ENCODE measurements at places on chromosomes 5 and 9.

DNA sequence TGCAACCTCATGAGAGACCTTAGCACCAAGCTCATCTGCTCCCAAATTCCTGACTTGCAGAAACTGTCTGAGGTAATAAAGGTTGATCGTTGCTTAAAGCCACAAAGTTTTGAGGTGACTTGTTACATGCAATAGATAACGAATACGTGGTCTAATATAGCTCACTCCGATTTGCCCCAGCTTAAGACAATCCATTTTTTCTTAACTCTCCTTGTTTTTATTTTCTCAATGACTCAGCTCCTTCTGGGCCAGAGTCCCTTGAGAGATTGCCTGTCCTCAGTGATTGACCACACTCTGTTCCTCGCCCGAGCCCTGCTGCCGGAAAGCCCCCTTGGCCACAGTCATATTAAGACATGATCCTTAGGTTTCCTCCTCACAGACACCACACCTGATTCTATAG lies 63.7 kb upstream of the FANCC start:
- no peak for DNase-seq

- no peak for DNase-seq
Measured at GRCh38 chr9:114723931-114724330, 41.9 kb upstream of the TEX48 start.

DNA sequence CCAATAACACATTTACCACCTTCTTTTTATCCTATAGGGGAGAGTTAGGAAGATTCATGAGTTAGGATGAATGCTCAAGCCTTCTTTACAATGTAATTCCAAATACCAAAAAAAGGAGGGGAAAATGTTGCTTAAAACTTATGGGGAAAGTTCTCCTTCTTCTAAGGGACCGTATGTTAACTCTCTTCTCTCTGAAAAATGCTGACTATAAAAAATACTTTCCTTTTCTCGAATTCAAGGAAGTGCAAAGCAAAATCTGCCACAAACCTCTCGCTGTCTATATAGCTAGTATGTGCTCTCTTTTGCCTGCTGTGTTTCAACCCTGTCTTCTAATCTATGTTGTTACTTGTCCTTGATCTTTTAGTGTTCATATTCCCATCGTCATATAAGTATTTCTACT lies 768.6 kb upstream of the C9orf72 start:
- DNase-seq = no peak

DNA sequence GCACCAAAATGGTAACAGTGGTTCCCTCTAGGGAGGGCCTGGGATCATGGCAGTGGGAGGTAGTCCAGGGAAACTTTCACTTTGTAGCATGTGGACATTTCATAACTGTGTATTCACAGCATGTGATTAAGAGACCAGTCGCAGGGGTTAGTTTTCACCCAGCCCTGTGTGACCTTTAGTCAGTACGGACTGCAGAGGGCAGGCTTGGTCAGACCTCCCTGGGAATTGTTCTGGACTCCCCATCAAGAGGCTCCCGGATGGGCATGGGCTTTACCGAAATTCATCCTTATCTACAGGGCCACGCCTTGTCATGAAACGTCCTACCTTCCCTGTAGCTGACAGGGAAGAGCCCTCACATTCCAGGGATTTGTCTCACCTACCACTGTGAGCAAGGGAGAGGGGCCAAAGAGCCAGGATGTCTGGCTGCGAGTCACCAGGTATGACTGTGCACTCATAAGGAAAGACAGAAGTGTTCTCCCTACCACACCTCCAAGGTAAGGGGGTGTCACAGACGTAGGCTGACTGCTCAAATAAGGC lies 19.9 kb downstream of the GPX3 start:
- no peak for DNase-seq

DNA sequence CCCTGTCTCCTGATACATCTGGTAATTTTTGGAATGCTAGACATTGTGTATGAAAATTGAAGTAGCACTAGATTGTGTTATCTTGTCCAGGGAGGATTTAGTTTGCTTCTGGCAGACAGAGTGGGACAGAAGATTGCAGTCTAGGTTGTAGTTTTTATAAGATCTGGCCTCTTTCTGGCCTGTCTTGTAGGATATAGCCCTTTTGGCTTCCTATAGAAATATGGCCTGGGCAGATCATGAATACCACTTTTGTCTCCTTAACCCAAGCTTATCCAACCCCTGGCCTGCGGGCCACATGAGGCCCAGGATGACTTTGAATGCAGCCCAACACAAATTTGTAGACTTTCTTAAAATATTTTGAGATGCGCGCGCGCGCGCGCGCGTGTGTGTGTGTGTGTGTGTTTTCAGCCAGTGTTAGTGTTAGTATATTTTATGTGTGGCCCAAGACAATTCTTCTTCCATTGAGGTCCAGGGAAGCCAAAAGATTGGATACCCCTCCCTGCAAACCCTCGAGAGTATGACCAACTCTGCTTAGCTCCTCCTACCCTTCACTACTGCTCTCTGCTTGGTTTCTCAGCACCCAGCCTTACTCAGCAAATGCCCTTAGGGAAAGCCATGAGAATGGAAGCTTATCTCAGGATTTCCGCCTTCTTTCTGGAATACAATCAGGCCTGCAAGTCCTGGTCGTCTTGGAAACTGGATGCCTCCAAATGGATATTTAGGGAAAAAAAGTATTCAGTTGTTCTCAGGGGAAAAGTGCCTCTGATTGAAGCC lies 26.5 kb downstream of the ANKRD33B start:
- DNase-seq = no peak

- no peak for DNase-seq
Measured at GRCh38 chr9:97766092-97766491, 69.0 kb upstream of the XPA start.

DNA sequence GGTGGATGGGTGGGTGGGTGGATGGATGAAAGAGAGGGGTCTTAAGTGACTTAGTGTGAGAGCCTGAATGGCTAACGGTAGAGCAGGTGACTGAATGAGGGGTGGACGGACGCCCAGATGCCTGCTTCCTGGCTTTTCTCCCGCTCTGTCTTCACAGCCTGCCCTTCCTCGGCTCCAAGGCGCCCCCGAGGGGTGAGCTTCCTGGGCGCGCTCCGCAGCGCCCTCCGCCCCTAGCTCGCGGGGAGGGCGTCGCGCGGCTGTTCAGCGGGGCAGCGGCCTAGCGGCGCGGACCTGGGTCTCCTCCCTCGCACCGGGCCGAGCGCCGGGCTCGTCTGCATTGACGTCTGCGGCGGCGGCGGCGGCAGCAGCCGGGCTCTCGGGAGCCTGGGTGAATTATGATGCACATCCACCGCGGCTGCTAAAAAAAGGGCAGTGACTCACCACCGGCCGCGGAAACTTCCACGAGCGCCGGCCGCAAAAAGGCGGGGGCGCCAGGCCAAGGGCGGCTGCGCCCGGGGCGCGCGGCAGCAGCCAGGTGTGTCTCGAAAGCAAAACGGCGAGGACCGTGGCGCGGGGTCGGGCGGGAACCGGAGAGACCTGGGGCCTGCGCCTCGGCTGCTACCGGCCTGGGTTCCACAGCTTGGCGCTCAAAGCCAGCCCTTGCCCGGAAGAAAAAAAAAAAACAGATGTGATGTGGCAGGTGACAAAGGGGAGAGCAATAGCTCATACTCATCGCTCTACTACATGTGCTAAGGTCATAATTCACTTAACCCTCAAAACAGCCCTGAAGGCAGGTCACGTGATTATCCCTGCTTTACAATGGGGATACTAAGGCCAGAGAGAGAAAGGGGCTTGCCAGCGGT lies 143.0 kb upstream of the ADRA1B start:
- DNase-seq = peak; percentile 64

DNA sequence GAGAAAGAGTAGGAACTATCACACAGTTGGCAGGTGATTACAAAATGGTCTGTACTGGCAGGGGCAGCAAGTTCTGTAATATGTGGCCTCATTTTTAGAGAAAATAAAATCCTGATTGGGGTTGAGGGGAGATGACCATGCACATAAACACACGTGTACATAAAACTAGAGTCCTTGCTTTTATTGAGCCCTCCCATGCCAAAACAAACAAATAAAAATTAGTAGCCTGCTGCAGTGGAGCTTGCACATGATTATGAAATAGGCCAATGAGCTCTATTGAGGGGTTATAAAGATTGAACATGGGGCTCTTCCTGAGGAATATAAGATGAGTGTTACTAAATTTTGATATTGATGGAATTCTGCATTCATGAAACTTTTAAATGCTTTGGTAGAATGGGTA lies 248.4 kb downstream of the ELAVL2 start:
- DNase-seq = no peak

Measured in thoracic aorta (tissue), 2 donors.